Sciatic nerve (tissue), 2 donors: ENCODE measurements at places on chromosomes 16 and 17.

DNA sequence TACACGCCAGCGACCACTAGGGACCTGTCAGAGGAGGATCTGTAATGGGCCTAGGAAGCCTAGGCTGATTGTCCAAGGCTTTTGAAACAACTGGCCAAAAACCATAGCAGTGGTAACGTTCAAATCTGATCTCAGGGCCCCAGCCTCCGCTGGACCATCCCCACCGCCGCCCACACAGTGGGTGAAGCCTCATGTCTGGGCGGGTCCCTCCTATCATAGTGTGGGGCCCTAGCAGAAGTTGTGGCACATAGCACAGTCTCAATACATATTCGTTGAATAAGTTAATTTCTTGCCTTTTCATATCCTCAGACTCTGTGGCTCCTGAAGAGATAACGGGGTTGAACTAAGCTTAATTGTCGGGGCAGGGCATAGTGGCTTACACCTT lies 818 bp downstream of the DPH1 start:
- DNase-seq = no peak

- peak; percentile 85 for DNase-seq
Observed at GRCh38 chr16:30844671-30845449, 49.0 kb downstream of the BCL7C start.

- DNase-seq = no peak
Observed at GRCh38 chr17:2146132-2146871, 91.4 kb downstream of the HIC1 start.

DNA sequence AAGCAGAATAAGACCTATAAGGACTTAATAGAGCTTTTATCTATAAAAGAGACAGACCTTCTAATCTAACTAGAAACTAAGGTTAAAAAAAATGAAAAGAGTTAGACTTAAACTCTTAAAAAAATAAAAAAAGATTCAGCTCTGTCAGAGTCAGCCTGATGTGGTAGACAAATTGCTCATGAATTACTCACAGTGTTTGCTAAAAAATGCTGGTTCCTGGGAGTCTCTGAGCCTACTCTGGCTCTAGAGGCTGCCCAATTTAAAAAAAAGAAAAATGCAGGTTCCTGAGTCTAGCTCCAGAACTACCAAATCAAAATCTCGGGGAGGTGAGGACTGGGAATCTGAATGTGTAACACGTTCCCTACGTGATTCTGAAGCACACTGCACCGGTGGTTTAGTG lies 18.1 kb downstream of the SOST start:
- no peak for DNase-seq

GRCh38 chr16:4067262-4068001 lies 48.8 kb downstream of the ADCY9 start:
- no peak for DNase-seq

DNA sequence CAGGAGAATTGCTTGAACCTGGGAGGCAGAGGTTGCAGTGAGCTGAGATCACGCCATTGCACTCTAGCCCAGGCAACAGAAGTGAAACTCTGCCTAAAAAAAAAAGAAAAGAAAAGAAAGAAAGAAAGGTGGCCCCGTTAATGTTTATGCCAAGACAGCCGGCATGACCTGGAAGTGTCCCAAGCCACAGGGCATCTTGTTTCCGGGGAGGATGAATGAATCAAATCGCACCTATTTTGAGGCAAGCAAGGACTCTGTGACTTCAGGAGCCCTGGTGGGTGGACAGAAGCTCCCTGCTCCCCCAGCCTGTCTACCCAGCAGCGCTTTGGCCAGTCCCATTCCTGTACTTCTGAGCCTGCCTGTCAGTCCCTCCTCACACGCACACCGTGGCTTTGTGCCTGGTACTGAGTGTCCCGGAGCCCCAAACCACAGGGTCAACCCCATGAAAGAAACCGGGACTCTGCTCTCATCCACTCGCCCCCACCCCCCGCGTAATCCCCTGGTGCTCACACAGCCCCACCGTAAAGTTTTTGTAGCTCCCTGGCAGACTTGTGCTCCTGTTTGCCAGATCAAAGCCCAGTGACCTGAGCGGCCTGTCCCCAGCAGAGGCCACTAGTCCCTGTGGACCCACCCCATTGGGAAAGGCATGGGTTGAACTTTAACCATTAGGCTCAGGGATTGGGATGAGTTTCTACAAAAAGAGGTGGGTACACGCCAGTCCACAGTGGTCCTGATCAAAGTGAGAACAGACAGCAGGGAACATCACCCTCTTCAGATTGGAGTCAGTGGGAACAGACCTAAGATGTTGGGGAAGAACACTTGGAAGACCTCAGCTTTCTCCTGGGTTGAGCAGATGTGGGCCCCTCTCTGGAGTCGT lies 19.3 kb downstream of the CD2BP2 start:
- DNase-seq = no peak

- DNase-seq = no peak
Observed at GRCh38 chr16:56600398-56600999, 7.9 kb upstream of the MT2A start.

- no peak for DNase-seq
Observed at GRCh38 chr16:50160495-50161164, 7.5 kb downstream of the TENT4B start.

DNA sequence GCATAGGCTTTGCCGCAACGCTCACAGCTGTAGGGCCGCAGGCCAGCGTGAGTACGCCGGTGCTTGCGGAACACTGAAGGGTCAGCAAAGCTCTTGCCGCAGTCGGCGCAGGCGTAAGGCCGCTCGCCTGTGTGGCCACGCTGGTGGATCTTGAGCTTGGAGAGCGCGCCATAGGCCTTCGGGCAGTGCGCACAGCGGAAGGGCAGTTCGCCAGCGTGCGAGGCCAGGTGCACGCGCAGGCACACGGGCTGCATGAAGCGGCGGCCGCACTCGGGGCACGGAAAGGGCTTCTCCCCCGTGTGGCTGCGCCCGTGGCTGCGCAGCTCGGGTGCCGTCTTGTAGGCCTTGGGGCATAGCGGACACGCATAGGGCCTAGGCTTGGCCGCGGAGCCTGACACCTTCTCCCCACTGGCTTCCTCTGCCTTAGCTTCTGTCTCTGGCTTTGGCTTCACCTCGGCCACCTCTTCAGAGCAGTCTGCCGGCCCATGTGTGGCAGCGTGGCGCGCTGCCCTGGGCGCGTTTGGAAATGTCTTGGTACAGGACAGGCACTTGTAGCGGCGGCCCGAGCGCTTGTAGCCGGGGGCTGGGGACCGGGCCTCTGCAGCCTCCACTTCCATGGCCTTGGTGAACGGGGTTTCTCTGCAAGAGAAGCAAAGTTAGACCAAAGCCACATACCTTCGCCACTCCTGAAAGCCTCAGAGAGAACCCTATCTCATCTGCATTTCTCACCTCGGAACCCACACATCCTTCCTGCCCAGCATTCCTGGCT lies 10.0 kb downstream of the ZNF668 start:
- DNase-seq = no peak

GRCh38 chr16:4769306-4769638 lies 2.3 kb upstream of the ZNF500 start:
- no peak for DNase-seq

GRCh38 chr17:49795372-49795771 lies 6.9 kb downstream of the KAT7 start:
- no peak for DNase-seq

GRCh38 chr16:11506741-11507305 lies 79.9 kb downstream of the LITAF start:
- DNase-seq = no peak
